Stimulated activated CD8-positive, alpha-beta memory T cell treated with anti-CD3 and anti-CD28 coated beads, Interleukin-15, amount 100 ng/mL, for 1 hour (primary cell): ENCODE measurements at places on chromosomes 1 and 21.

DNA sequence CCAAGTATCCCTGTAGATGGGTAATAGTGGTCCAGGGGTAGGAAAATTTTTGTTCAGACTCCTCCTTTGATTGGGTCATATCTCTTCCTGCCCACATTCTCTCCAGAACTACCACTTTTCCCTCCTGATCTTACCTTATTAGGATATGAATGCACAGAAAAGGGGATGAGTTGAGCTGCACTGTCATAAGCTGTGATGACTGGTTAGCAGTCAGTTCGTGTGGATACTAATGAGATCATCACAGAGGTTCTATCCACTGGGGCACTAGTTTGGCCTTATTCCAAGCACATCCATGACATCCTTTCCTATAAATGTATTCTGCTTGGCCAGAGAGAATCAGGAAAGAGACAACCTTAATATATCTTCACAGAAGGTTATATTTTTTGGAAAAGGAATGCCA, 22.1 kb upstream of the TBX15 start:
- no peak for DNase-seq

DNA sequence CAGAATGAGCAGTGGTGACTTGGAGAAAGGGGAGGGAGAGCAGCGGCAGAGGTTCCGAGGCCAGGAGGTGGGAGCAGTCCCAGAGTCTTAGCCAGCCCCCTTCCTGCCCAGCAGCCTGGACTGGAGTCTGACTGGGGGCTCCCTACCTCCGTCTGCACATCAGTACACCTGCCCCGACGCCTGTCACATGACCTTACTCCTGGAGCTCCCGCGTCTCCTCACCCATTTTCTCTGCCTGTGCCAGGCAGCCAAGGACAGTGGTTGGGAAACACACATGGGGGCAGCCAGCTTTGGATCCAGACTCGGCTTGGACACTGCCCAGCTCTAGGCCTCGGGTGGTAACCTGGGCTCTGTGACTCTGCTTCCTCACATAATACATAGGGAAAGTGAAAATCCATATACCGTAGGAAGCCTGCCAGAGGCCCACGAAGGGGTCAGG, 16.9 kb downstream of the ACTRT2 start:
- no peak for DNase-seq

DNA sequence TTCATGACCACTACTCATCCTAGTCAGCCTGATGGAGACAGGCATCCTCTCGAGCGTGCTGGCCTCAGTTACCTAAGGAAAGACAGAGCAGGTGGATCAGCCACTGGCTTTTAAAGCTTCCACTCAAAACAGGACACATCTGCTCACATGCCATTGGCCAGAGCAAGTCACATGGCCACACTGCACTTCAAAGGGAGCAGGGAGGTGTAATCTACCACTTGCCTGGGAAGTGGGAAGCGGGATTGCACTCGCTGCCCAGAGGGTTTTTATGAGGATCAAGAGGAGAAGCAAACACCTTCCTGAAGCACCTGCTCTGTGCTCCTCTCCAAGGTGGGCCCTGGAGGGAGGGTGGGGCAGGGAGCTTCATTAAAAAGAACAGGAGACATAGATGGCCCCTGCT, 108.0 kb downstream of the TAS1R2 start:
- no peak for DNase-seq

- DNase-seq: no peak
Observed at GRCh38 chr1:3501856-3502640, 47.6 kb downstream of the ARHGEF16 start.

GRCh38 chr1:157286646-157287420, 148.6 kb upstream of the ETV3 start:
- DNase-seq: no peak

GRCh38 chr1:34831721-34832246, 27.8 kb downstream of the SMIM12 start:
- no peak for DNase-seq

DNA sequence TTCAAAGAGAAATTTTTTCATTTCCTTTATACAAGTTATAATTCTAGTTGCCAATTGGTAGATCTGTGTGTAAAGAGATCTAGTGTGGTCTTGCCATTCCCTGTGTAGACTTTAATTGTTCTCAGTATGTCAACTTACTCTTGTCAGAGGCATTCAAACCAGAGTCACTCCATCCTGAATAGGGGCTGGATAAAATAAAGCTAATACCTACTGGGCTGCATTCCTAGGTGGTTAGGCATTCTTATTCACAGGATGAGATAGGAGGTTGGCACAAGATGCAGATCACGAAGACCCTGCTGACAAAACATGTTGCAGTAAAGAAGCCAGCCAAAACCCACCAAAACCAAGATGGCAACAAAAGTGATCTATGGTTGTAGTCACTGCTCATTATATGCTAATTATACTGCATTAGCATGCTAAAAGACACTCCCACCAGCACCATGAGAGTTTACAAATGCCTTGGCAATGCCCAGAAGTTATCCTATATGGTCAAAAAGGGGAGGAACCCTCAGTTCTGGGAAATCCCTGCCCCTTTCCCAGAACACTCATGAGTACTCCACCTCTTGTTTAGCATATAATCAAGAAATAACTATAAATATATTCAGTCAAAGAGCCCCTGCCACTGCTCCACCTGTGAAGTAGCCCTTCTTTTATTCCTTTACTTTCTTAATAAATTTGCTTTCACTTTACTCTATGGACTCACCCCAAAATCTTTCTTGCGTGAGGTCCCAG, 74.0 kb upstream of the ADAMTS5 start:
- DNase-seq: no peak

GRCh38 chr1:55331351-55331750, 116.2 kb upstream of the USP24 start:
- no peak for DNase-seq

DNA sequence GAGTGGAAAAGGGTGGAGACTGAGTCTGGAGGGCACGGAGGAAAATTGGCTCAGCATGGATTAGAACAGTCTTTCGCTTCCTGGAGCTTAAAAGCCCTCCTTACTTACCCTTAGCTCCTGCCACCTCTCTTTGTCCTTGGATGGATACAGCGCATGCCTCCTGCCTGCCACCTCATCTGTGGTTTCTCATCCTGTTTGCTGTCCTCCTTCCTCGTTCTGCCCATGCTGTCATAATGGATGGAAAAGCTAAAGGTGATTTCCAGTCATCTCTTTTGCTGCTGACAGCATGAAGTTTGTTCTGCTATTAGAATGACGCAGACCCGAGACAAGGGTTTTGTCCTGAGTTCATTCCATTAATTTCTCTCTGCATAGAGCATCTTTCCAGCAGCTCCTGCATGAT, 425.9 kb downstream of the KIF26B start:
- no peak for DNase-seq

- DNase-seq: no peak
Observed at GRCh38 chr1:56688522-56689026, 43.5 kb downstream of the PRKAA2 start.

- no peak for DNase-seq
Observed at GRCh38 chr1:115746021-115746690, 22.4 kb downstream of the CASQ2 start.

DNA sequence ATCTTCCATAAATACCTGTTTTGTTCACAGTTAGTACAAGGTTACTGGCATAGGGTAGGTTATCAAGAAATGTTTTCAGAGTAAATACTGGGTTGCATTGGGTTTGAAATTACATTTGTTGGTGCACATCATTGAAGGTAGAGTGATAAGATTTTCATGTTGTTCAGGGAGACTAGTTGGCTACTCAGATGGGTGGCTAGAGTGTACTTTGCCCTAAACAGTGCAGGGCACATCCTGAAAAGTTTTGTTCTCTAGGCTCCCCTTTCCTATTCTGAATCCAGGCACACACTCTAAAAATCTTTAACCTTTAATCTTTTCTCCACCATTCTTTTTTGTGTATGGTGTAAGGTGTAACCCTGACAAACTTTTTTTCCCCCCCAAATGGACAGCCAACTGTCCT, 18.0 kb downstream of the POU2F1 start:
- no peak for DNase-seq

DNA sequence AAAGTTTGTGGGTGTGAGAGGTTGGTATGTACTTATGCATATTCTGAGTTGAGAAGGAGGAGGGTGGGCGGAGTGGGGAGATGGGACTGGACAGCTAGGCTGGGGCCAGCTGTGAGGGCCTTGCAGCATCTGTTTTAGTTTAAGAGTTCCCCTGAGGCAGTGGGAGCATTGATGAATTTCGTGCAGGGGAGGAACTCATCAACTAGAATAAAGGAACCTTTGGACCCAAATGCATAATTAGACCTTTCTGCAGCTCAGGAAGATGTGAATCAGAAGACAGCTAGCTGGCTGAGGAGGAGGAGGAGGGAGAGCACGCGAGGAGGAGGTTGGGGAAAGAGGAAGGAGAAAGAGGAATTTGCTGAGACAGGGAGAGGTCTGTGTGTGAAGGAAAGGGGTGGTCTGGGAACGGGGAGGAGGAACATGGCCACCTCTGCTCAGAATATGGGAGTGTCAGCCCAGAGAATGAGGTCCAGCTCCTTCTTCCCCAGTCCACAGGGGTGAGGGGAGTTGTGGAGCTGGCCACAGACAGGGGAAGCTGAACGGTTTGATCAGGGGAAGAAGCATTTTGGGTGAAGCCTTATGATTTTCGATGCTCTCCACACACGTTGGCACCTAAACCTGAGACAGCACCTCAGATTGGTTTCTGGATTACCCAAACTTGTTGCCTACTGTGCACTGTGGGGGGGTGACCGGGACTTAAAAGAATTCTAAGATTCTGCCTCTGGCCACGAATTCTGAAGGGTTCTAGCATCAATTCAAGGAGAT, 27.7 kb downstream of the MYOG start:
- no peak for DNase-seq

GRCh38 chr1:226711976-226712741, 26.9 kb downstream of the ITPKB start:
- no peak for DNase-seq

GRCh38 chr1:72285074-72285425, 2.7 kb upstream of the NEGR1 start:
- DNase-seq: no peak

- DNase-seq: no peak
Observed at GRCh38 chr1:193827516-193827915, 641.1 kb upstream of the B3GALT2 start.

- DNase-seq: no peak
Observed at GRCh38 chr1:220876511-220877376, 2.5 kb upstream of the HLX start.
